ENCODE measurements at places on chromosomes 2 and 18.

DNA sequence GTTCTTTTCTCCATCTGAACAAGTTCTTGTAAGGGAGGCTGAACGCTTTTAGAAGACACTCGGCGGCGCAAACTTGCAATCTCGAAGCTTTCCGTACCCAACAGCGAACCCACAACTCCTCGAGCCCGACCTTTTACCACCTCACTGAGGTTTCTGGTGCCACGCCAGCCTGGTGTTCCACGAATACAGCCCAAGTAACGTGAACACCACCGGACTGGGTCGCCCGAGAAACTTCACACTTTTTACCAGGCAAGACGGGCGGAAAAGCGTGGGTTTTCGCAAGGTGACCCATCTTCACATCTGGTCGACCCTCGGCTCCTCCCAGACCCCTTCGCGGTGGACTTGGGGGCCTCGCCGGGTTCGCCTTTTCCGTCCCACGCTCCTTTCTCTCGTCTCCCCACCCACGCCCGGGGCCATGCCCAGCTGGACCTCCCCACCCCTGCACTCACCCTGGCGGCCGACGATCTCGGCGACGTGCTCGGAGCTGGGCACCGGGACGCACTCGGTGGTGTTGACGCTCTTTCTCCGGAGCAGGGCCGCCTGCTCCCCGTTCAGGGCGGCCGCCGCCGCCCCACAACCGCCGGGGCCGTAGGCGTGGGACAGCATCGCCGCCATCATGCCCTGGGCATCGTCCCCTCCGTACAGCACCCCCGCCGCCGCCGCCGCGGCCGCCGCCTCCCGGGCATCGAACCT is 1.2 kb downstream of the MEX3C start:
- peak; percentile 40 for DNase-seq

GRCh38 chr2:99852376-99852934 is 289.9 kb downstream of the AFF3 start:
- DNase-seq = no peak

DNA sequence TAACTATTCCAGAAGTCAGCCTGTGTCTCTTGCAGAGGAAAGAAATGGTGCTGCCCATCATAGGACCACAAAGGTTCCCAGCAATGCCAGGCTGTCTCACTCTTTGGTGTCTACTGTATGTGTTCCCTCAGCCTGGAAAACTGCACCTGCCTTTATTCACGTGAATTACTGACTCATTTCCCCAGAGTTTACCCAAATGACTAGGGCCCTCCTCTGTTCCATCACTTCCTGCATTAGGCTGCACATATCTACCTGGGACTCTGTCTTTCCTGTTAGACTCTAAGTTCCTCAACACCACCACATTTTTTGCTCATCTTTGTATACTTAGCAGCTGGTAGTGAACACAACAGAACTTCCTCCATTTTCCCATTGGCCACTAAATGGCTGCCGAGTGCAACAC is 188.3 kb downstream of the FHOD3 start:
- DNase-seq = no peak

DNA sequence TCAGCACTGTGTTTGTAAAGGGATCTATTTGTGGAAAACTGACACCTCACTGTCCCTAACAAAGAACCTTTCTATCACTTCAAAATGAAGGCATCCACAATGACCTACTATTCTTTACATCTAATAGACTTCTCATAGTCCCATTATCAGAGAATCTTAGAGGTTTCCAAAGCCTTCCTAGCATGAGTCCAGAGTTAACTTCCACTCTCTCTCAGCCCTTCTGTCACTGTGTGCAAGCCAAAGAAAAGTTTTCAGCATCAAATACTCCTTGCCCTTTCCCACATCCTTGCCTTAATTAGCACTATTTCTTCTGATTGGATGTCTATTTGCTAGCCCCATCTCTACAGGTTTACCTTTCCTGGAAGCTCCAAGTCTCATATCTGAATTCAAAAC is 178.5 kb downstream of the ERBB4 start:
- no peak for DNase-seq

DNA sequence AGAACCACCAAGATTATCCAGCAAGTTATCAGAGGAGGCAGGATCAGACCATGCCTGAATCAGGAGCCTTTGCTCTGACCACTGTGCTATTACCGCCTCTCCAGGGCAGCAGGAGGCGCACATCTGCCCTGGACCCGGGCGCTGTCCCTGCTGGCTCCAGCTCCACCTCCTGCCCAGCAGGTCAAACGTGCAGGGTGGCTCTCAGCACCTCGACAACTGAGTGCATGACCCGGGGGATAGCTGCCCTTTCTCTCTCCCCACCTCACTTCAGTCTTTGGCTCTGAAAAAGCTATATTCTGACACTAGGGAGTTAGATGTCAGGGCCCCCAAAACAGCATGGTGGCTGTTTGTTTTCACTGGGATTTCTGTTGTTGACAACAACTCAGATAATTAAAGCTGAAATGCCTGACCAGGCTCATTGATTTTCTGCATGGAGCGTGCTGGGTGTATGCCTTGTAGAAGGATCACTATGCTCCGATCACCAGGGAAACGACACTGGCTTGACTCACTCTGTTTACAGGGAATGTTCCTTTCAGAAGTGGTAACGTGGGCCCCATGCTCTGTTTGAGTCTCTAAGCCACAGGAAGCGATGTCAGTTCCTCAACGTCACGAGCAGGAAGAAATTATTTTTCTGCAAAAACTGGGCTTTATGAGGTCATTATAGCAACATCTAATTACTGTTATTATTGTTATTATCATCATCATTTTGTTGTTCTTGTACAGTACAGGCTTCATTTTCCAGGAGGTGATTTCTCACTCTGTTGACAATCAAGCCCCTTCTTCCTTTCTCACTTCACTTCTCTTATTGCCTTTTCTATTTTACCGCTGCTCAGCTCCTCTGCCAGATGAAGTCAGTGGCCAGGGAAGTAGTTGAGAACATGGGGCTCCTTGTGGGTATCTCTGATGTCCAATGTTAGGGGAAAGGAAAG is 125.6 kb downstream of the PLB1 start:
- DNase-seq = peak; percentile 54

DNA sequence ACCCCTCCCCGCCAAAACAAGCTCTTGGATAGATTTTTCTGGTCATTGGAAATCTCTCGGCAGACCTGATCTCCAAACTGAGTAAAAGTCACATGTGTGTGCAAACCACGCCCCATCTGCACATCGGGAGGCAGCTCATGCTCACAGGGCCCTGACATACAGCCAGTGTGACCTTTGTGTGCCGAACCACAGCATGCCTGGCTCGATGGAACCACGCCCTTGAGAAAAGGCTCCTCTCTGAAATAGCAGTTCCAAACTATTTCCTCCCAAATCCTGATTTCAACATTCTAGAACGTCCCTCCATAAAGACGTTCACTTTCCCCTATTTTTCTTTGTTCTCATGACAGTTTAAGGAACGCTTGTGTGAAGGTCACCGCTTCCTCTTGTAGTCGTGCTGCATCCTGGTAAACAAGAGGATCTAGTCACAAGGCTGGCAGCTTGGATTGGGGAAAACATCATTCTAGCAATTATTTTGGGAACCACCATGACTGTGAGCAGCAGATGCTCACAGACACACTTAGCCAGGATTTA is 59.3 kb upstream of the MAP4K4 start:
- no peak for DNase-seq

DNA sequence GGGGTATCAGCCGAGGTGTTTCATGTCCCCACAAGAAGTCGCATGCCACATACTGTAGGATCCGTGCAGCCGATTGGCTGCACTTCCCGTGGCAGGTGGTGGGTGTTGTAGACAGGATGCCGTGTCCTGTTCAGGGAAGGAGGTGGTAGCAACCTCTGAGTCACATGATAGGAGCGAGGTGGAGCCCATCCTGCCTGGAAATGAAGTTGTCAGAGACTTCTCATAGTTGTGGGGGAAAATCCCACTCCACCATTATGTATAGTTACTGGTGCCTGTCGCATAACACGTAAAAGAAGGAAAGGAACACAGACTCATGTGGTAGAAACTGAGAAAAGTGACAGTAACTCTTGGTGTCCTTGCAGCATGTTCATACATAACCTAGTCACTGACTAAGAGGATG is 91.4 kb upstream of the IL1R2 start:
- peak; percentile 34 for DNase-seq

- DNase-seq = no peak
Measured at GRCh38 chr2:209236377-209236776, 187.5 kb upstream of the MAP2 start.

GRCh38 chr2:96153991-96154431 is 8.8 kb upstream of the DUSP2 start:
- DNase-seq = no peak

GRCh38 chr2:105034170-105034569 is 3.7 kb upstream of the MRPS9 start:
- DNase-seq = no peak

GRCh38 chr2:25817006-25817405 is 61.3 kb downstream of the ASXL2 start:
- DNase-seq = no peak

GRCh38 chr18:42394238-42394637 is 439.2 kb downstream of the PIK3C3 start:
- no peak for DNase-seq

GRCh38 chr2:147844697-147845410 is at the start of gene ACVR2A:
ACVR2A (plus strand) TSS chr2:147845029; CDS start chr2:147845153, 124 bp downstream.
- DNase-seq = peak; percentile 12

GRCh38 chr2:135709992-135710391 is 31.7 kb upstream of the UBXN4 start:
- DNase-seq = peak; percentile 53

Data from activated T-helper 9 cell treated with anti-CD3 and anti-CD28 coated beads, Interleukin-2, amount 50 U/mL, for 16 hours (primary cell).